Effector CD4-positive, alpha-beta T cell (primary cell): ENCODE measurements at places on chromosomes 16 and 17.

DNA sequence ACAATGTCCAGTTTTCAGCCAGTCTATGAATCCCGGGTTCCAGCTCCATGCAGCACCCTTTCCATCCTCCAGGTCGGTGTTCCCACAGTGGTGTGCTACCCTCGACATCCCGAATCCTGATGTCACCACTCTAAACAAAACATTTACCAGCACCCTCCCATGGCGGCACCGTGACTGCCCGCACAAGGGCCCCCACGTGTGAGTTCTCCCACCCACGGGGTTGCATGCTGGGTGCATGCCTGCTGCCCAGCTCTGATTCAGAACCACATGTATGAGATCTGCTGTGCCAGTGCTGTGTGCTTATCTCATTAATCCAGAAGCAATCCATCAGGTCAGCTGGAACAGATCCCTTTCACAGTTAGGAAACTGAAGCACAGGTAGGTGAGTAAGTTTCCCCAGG lies 57.4 kb downstream of the C16orf78 start:
- no peak for DNase-seq

DNA sequence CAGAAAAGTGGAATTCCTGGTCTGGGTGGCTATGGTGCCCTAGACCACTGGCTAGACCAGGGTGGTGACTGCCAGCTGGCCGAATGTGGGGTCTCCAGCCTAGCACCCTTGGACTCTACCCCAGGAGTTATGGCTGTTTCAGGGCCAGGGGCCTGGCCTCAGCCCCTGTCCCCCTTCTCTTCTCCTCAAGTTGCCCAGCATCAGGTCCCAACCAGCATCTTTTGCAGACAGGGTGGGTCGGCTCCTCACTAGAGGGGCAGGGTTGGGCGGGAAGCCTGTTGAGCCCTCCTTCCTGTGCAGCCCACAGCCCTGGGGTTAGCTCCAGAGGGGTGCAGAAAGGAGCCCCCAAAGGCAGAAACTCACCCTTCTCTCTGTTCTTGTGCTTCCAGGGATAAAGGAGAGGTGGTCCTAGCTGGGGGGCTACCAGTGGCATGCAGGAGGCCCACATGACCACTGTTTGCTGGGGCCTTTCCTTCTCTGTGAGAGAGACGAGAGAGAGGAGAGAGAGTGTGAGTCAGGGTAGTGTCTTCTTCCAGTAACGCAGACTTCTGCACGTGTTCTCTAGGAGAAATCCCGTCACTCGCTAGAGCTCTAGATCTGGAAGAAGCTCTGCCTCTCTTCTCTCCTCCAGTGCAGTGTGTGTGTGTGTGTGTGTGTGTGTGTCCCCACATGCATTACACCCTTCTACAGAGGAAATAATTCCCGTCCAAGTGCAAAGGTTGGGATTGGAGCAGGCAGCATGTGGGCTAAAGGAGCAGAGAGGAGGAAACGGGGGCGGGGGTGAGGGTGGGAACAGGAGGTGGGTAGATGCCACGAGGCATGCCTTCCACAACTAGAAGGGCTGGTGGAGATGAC lies 209.4 kb downstream of the SEC14L1 start:
- DNase-seq: no peak

GRCh38 chr16:2195322-2196161 lies 863 bp downstream of the CASKIN1 start:
- DNase-seq: no peak

DNA sequence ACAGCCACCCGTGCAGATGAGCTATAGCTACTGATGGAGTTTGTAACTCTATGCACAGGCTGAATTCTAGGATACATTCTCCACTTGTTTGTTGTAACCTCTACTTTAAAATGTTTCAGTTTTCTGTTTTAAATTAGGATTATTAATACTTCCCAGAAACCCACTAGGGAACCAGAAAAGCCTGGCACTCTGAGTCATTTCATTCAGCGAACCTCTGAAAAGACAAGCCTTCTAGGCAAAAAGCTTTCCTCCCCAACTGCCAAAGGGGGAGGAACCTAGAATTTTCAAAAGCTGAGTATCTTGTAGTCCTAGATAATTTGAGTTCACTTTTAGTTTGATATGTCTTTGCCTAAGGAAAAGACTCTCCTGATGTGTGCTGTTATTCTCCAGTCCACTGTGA lies 43.2 kb downstream of the GOSR1 start:
- DNase-seq: no peak

DNA sequence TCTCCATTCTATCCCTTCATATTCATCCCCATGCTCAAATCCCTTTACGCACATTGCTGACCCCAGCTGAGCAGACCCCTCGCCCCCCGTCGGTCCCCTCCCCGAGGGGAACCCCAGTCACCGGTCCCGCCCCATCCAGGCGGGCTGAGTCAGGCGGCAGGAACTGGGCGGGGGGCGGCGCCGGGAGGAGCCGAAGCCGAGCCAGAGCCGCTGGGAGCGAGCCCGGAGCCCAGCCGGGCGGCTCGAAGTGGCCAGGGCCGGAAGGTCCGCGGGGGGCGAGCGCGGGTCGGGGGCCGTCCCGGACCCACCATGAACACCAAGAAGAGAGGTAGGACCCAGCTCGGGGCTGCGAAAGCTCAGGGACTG lies 8.6 kb downstream of the RIPOR1 start:
- DNase-seq: peak; percentile 49

GRCh38 chr17:49798182-49798581 lies 9.7 kb downstream of the KAT7 start:
- DNase-seq: no peak

DNA sequence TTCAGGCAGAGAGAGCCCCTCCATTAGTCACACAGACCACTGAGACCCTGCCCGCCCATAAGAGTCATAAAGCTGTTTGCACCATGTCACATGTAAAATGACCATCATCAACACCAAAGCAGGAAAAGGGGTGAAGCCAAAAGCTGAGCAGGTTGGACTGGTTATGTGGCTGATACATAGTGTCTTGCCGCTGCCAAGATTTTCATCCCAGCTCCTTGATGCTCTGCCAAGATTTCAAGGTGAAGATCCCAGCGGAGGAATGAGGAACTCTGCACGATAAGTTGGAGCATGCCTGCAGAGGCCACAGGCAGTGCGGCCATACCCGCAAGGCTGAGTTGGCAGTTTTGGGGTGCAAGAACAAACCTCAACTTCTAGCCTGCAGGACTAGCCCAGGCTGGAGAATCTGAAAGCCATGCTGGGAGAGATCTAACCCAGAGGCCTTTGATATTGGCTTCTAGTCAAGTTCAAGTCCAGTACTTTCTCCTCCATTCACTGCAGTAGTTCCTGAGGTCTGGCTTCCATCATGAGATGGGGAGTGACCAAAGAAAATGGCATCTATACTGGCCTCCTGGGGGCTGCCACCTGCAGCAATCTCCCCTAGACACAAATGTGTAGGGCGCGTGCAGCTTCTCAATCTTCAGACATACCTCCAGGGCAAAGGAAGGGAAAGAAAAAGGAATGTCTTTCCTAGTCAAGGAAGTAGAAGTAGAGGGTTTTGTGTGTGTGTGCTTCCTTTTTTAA lies 79.7 kb upstream of the NOL11 start:
- DNase-seq: no peak

DNA sequence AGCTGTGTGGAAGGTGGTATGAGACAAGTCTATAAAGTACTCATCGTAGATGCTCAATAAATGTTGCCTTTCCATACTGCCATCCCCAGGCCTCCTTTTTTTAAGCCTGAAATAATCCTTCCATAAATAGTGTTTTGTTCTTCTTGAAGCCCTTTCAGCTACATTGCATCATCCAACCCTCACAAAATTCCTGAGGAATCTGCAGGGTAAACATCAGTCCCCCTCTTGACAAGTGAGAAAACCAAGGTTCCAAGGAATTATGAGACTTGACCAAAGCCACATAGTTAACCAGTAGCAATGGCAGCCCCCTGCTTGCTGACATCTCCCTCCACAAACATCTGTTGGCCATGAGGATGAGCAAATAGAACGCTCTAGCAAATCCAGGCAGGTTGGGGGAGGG lies 89.7 kb upstream of the CCL1 start:
- DNase-seq: no peak

GRCh38 chr16:55130456-55130855 lies 193.5 kb upstream of the IRX6 start:
- no peak for DNase-seq

- DNase-seq: no peak
These were observed 191.9 kb upstream of the KCNJ16 start for GRCh38 chr17:69883120-69883519.

DNA sequence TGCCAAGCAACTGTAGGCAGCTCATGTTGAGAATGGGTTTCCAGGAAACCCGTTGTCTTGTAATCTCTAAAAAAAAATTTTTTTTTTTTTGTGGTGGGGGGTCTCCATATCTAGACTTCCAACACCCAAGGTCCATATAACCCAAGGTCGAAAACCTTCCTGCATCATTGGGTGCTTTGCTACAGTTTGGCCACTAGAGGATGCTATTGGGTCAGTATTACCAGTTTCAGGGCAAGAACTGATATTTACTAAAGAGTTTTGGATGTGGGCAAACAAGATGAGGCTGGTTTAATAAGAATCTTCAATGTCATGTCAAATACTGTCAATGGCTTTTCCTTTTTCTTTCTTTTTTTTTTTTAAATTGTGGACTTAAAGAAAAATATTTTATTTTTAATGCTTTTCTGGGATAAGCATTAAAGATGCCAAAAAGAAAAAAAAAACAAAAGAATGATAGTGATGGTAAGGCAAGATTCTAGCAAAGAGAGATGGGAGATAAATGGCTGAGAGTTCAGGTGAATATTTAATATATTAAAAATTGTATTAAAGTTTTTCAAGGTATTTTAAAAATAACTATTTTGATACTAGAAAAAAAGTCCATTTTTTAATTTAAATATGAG lies 62.2 kb downstream of the DHRS7C start:
- no peak for DNase-seq

DNA sequence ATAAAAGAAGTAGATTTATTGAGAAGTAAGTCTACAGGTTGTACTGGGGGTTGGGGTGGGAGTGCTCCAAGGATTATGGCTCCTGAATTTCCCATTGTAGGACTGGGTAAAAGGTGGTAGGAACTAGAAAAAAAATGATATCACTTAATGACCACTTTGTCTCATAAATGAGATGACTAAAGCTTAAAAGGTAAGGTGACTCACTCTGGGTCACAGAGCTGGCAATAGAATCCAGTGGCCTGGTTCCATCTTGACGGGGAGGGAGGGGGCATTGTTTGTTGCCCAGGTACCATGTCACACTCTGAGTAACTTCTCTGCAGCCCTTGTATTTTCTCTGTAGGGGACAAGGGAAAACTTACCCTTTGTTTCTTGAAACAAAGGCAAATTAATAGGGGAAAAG lies 126.1 kb downstream of the PITPNC1 start:
- DNase-seq: no peak

- DNase-seq: no peak
These were observed 393.9 kb upstream of the MAF start for GRCh38 chr16:79994418-79994817.

DNA sequence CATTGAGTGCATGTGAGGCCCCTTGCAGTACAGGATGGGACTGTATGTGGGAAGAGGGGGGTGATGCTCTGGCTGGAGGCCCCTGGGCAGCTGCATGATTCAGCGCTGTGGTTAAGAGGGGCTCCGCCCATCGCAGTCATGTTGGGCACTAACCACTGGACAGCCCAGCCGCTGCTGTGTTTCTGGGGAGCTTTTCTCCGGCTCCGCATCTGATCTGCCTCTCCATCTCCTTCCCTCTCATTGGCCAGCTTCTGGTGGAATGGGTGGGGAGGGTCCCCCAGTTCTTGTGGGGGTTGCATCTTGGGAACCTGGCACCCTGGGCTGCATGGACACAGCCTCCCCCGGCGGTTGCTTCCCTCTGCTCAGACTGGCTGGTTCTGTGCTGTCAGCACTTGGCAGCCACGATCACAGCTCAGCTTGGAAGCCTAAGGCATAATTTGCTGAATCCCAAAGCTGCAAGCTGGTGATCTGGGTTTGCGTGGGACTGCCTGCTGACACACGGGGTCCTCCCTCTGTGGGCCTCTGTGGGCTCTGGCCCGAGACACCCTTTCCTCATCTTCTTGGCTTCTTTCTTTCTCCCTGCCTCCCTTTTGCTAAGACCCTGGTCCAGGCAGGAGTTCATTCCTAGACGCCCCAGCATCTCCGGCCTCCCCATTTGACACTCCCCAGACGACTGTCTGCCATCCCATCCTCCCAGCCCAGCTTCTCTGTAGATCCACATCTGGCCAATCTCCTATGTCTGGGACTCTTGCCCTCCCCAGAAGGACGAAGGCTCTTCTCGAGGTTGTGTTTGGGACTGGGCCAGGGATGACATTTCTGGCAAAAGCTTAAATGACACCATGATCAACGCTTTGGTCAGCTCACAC lies 168.3 kb downstream of the SEC14L1 start:
- DNase-seq: no peak

- DNase-seq: no peak
These were observed 240.2 kb upstream of the C16orf82 start for GRCh38 chr16:26826500-26826899.

DNA sequence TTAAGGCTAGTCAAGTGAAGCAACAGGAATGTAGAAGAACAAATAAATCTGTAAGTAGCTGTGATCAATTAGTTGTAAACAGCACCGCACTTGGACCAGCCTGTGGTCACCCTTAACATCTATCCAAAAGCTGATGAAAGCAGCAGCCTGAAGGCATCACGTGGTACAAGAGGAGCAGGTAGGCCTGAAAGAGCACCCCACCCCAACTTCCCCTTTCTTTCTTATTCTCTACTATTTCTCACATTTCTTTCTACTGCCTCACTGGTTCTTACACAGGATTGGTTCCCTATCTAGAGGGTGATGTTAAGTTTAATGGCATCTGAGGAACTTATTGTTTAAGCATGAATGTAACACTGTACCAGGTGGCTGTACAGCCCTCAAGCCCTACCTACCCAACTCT lies 42.6 kb upstream of the CLEC18B start:
- DNase-seq: no peak

DNA sequence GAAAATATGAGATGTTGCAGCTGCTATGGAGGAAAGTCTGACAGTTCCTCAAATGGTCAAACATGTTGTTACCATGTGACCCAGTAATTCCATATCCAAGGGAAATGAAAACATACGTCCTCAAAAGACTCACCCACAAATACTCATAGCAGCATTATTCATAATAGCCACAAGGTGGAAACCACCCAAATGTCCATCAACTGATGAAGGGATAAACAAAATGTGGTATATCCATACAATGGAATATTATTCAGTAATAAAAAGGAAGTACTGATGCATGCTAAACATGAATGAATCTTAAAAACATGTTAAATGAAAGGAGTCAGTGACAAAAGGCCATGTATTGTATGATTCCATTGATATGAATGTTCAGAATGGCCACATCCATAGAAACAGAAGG lies 140.2 kb downstream of the PITPNC1 start:
- DNase-seq: no peak
